ENCODE measurements at places on chromosomes 11 and 22.

- no peak for DNase-seq
Measured at GRCh38 chr11:15863411-15863810, 492.9 kb downstream of the SOX6 start.

DNA sequence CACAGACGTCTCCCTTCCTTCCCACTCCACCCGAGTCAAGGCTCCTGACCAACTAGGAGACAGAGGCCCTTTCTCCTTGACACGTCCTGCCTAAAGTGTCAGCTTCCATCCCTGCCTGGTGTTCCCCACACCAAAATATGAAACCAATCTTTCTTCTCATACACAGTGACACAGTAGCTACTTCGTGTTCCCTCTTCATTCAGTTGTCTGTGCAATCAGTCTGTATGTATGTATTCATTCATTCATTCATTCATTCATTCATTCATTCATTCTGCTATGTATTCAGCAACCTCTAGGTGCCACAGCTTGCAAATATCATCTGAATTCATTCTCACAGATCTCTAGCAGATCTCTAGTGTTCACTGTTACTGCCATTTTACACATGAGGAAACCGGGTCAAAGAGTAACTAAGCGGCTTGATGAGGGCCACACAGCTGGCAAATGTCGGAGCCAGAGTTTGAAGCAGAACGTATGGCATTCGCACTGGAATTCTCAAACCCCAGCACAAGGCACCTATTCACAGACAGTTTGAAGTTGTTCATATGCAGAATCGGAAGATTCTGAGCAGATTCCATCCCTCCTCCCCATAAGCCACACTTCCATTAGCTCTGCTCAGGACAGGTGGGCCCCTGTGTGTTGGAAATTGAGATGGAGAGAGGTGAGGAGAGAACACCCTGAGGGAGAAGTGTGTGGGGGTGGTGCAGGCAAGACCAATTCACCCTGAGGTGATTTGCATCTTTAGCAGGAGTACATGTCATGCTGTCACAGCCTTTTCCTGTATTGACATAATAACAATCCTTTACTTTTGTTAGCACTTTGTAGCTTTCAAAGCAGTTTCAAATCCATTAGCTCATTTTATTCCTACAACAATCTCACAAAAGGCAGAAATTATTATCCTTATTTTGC lies 275.7 kb downstream of the ST3GAL4 start:
- DNase-seq: no peak

DNA sequence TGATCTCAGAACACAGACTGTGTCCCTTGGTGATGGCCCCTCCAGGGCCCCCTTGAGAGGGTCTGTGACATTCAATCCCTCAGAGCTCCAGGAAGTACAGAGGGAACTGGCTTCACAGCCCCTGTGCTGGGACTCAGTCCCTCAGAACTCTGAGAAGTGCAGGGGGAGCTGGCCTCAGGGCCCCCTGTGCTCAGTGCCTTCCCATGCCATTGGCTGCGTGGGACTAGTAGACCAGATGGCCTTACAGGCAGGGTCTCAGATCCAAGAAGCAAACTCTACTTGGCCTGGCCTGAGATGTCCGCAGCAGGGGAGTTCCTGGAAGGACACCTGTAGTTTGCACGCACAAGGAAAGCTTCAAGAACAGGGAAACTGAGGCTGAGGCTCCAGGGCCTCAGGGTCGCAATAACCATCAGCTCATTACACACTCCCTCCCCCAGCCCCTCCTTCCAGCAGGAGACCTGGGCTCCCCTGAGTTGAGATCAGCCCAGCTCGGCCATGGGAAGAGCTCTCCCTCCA lies 138.4 kb downstream of the BRD1 start:
- DNase-seq: no peak

- no peak for DNase-seq
Measured at GRCh38 chr11:80424012-80424695, 983.3 kb upstream of the TENM4 start.

DNA sequence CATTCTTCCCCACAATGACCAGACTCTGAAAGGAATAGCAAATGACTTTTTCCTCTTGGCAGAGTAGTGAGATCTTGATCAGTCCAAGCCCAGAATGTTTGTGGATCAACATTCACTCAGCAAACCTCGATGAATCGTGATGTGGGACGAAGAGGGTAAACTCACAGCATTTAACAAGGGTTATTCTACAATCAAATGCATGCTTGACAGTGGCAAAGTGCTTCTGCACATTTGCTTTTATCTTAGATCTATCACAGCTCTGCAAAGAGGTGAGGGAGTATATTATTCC lies 31.8 kb downstream of the TMPRSS5 start:
- DNase-seq: no peak

DNA sequence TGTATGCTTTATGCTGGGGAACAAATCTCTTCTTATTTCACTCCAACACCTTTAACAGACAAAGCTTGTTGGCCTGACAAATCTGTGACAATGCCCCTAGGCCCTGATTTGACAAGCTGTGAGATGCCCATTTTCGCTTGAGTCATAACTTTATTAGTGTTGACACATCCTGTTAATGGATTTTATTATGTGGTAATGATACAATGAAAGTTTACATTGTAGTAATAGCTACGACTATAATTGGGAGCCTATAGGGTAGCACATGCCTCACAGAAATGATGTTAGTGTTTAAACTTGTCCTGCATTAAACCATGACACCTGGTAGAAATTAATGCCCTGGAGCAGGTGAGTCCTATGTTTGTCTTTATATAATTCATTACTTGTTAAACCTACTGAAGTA lies 3.3 kb upstream of the MMP10 start:
- DNase-seq: no peak

- no peak for DNase-seq
Measured at GRCh38 chr11:79471071-79471844, 30.4 kb upstream of the TENM4 start.

DNA sequence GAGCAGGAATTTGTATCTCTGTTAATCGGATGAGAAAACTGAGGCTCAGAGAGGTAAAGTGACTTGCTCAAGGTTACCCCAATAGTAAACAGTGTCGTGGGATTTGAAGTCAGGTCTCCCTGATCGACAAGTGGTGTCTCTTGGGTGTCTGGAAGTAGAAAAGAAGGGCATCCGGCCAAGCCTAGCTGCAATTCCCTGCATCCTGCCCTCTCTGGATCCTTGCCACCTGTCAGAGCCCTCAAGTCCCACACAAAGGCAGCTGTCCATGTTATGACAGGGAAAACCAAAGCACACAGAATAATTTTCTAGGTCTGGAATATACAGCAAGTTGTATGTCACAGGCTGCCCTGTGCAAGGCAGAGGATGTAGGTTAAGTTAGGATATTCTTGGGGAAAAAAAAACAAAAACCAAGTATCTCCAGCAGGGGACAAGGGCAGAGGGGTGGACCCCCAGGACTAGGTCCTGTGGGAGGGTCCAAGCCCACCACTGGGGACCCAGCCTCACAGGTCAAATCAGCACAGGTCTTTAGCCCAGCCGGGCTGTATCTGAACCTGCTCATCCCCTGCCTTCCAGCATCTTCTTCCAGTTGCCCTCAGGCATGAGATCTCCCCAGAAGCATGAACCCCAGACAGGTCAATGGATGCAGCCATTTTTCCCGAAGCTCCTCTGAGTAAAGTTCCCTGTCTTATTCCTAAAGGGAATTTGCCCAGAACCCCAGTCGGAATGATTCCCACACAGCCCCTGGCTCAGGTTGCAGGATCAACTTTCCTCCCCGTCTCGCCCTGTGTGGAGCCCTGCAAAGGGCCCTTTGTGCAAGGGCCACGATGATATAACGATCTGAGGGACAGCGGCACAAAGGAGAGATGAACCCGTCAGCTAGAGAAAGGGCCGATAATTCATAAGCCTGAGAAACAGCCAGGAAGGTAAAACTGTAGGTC lies 15.0 kb downstream of the USH1C start:
- DNase-seq: no peak

DNA sequence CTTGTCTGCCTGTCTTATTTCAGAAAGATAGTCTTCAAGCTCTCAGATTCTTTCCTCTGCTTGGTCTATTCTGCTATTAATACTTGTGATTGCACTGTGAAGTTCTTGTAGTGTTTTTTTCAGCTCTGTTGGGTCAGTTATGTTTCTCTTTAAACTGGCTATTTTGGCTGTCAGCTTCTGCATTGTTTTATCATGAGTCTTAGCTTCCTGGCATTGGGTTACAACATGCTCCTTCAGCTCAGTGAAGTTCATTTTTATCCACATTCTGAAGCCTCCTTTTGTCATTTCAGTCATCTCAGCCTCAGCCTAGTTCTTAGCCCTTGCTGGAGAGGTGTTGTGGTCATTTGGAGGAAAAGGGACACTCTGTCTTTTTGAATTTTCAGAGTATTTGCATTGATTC lies 15.5 kb upstream of the DEPDC7 start:
- no peak for DNase-seq

DNA sequence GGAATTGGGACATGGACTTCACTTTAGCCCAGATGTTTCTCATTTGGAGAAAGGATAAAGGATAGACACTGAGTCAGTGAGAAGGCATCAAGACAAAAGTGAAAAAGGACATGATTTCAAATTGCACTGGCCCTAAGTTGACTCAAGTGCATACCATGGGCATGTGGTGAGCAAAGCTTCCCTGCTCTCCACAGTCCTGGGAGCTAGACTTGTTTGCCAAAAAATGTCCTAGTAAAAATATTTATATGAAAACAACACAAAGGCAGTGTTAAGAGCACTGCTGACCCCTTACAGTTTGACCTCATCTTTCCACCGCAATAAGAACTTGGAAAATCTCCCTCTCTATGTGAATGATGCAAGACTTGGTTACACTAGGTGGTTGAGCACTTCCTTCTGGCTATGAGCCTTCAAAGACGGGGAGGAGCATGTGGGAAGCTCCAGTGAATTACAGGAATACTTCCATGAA lies 46.5 kb upstream of the FIBIN start:
- DNase-seq: no peak

GRCh38 chr11:99162819-99163218 lies 142.1 kb downstream of the CNTN5 start:
- DNase-seq: no peak

DNA sequence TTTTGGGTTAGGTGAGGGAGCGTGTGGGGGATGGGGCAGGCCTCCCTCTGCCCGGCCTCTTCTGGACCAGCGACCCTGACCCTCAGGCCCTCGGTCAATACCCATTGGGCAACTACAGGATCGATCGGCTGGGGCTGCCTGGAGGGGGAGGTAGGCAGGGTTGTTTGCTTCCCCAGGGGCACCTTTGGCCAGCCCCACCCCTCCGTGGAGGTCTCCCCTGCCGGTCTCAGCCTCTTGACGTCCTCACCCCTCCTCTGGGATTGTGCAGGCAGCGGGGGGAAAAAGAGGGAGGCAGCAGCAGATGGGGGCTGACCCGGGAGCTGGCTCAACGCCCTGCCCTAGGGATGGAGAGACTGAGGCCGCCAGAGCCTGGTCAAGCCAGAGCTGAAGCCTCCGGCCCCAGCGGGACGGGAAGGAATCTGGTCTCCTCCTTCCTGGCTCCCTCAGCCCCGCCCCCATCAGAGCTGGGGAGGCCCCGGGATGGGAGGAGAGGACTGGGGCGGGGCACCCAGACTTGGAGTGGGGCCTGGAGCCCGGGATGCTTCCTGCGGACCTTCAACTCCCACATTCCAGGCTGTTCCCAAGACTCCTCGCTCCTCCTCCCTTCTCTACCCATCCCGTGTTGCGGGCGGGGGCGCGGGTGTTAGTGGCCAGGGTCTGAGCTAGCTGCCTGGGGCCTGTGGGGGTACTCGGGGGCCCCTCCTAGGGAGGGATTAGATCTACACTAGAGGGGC lies 14.4 kb upstream of the CDC42EP1 start:
- DNase-seq: no peak

DNA sequence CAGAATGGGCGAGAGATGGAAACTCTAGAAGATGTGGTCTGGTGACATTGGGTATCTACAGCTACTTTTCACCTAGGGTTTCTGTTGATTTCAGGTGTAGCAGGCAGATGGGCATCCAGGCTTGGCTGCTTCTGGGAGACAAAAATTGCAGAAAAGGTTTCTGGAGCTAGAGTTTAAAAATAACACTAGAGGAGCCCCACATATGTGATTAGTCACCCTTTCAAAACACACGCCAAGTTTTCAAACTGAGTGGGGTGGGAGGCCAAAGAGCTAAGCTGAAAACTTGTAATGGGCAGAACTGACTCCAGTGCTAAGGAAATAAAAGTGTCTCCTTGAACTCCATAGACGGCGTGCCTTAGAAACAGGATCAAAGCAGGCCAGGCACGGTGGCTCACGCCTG lies 80.8 kb downstream of the GRK3 start:
- DNase-seq: no peak

- no peak for DNase-seq
Measured at GRCh38 chr11:65433657-65434056, 11.1 kb downstream of the NEAT1 start.

DNA sequence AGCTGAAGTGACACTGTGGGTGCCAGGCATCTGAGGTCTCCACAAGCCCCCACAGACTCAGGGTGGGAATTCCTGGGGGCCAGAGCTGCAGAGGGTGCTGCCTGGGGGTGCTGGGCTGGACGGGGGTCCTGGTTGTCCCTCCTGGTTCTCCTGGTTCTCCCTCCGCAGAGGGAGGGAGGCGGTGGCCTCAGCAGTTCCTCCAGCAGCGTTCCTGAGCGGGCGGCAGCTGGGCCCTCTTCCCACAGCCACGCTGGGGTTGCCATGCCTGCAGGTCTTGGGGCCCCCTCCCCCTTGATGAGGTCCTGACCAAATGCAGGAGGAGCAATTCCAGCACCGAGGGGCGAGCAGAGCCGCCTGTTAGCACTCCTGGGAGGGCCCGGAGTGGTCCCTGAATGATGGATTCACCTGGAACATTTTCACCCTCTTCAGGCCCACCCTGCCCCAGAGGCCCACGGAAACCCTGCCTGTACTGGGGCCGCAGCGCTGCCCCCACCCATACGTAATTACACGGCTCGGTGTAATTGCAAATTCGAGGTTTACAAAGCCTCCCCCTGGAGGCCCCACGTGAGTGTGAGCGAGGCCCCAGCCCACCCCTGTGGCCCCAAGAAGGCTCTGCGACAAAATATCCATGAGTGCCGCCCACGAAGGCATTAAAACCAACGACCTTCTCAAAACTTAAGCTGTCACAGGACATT lies 635 bp downstream of the C11orf21 start:
- DNase-seq: no peak

DNA sequence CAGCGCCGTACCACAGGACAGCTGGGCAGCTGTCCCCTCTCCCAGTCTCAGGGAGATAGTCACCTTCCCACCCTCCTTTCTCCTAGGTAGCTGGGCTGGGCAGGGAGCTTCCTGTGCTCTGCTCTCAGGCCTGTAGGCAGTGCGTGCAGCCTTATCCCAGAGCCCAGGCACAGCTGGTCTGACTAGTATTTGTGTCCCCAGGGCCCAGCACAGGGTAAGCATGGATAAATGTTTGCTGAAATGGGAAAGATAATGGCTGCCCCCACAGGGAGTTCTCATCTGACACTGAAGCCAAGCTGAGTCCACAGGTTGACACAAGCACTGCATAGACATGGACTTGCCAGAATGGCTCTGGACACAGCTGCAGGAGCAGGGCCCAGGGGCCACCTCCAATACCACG lies 9.8 kb downstream of the SLC15A3 start:
- DNase-seq: no peak

DNA sequence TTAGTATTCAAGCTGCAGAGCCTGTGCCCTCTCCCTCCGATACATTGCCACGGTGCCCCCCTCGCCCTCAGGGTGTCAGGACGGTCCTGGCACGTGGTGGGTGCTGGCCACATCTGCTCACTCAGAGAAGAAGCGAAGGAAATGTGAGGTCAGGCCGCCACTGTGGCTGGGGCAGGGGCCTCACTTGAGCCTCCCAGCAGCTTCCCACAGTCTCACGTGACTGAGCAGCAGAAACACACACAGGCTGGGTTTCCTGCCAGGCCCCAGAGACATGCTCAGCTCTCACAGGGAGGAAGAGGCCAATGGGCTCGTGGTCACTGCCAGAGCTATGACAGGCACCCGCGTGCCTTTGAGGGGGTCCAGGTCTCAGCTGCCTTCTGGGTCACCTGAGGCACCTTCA lies 37.9 kb upstream of the PRR5 start:
- peak; percentile 84 for DNase-seq

Data from RPMI8226 (cell line).